ENCODE measurements at places on chromosomes 3 and 15.
A peak's percentile ranks its signal among the peaks of the same experiment; 100 is the strongest.

GRCh38 chr3:149087208-149087607 lies 875 bp upstream of the HLTF start:
- no peak for DNase-seq

GRCh38 chr3:150912501-150912900 lies 7.3 kb upstream of the MINDY4B start:
- no peak for DNase-seq

DNA sequence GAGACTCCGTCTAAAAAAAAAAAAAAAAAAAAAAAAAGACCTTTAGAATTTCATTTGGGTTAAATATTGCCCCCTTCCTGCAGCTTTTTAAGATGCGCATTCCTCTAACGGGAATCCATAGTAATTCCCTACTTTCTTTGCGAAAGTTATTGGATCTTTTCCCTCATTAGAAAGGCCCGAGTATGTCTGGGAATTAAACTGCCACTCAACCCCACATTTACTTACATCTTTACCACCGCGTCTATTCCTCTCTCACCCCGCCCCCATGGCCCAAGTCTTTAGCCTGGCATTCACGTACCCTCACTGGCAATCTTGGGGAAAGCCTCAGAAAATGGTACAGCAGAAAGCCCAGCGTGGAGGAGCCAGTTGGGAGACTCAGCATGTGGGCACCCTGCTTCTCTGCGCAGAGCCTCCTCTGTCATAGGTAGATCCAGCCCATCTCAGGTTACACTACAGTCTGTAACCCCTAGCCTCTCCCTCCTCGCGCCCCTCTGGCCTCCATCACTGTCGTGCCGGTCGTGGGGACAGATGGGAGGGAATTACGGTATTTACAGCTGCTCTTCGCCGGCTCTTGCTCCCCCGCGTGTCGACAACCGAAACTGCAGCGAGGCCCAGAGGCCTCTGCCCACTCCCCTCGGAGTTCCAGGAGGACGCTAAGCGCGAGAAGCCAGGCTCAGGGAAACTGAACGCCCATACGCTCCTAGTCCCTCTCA lies 6.4 kb upstream of the ANKDD1A start:
- peak; percentile 86 for DNase-seq

DNA sequence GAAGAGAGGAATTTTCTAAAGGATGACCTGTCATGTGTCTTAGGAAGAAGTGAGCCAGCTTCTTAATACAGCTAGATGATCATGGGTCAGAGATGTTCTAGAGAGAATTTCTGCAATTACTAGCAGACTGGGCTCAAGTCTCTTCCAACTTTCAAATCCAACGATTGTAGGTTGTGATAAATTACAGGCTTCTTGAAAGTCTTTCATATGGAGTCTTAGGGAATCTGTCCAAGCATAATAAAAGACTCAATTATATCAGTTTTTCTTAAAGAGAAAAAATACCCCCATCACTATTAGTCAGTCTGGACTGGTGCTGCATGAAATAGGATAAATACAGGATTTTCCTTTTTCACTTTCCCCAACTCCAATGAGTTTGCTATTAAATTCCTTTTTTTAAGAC lies 59.1 kb downstream of the DRD3 start:
- DNase-seq, result no peak

DNA sequence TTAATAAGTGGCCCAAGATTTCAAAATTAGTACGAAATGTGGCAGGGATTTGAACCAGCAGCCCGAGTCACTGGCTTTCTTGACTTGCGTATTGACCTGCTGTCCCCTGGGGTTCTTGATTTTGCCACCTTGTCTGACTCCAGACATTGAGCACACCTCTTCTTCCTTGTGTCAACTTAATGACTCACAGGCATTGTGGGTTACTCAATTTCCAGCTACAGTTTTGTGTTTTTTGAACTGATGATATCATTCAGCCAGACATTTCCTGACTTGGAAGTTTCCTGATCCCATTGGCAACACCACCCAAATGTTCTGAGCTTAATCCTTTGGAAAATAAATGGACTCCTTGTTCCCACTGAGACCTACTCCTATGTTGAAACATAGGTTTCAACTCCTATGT lies 64.2 kb downstream of the MOBP start:
- no peak for DNase-seq

GRCh38 chr3:27939521-27939920 lies 217.4 kb upstream of the EOMES start:
- DNase-seq, result no peak

GRCh38 chr15:44550734-44551133 lies 13.8 kb downstream of the EIF3J start:
- no peak for DNase-seq
